Activated naive CD4-positive, alpha-beta T cell (primary cell): ENCODE measurements at places on chromosomes 12 and 14.

DNA sequence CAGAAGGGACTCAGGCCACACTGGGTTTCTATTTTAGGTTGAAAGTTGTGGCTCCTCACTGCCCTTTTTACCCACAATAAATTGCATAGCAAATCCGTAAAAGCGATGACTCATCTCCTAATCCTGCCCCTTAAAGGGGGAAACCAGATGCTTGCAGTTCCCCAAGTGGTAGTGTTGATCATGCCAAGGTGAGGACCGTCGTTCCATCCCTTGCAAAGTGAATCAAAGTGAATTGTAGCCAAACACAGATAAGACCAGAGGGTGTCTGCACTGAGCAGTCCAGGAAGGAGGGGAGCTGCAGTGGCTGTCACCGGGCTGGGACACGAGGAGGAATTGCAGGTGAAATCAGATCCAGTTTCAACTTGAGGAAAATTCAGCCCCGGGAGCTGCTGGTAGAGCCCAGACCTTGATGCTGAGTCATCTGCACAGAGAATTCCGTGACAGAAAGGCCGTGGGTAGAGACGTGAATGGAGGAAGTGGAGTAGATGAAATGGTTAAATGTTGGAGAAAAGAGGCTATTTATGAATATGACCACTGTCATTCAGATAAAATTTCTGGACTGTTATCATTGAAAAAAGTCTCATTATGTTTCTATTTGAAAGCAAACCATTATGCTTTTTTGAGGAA lies 44.2 kb upstream of the MMP17 start:
- no peak for DNase-seq

DNA sequence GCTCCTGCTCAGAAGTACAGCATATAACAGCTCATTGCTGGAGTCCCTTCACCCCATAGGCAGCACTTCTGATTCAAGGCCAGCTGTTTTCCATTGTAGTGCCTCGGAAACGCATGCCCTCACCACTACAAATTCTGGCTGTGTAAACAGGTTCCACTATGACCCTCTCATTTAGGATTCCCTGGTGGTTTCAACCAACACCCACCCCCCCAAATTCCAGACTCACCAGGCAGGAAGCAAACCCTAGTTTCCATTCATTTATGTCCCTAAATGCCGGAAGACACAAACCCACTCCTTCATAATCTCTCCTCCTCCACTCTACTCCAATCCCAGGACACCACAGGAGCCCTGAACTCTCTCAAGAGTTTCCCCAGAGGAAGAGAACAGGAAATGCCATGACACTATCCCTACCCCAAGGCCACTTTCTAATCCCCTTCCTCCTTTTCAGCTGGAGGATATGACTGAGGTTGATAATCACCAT lies 75.9 kb upstream of the TMPO start:
- no peak for DNase-seq

- no peak for DNase-seq
These were observed 11.3 kb upstream of the LTA4H start for GRCh38 chr12:96046543-96047228.

DNA sequence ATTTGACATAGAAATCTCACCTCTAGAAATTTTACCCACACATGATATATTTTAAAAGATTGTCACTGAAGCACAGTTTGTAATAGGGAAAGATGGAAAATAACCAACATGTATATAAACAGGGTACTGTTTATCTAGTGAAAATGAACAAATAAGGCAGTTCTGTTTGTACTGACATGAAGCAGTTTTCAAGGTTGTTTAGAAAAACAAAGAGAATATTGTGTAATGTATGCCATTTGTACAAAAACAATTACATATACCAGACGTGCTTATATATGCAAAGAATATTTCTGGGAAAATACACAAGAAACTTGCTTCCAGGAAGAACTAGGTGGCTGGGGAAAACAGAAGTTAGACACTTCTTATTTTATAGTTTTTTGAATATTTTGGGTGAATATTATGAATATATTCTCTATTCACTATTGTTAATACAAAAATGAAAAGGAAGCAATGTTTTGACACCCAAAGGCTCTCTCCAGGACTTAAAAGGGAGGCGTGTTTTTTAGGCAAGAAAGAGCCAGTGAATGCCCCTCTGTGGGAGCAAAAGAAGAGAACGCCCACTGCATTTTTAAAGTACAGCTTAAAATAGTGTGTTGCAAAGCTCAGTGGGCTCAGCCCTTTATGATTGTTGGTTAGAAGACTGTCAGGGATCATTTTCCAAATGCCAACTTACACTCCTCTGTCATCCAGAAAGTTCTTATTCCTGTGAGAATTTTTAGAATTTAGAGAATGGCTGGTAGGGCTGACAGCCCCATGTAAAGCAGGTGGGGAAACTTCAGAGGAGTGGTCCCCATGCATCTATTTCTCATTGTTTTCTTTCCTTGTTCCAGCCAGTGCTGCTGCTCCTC lies 59.6 kb upstream of the FERMT2 start:
- DNase-seq, result no peak

- no peak for DNase-seq
These were observed 14.2 kb upstream of the CARMIL3 start for GRCh38 chr14:24037658-24038037.
